ENCODE measurements at places on chromosomes 16 and 17.
A peak's percentile ranks its signal among the peaks of the same experiment; 100 is the strongest.

GRCh38 chr16:75617121-75617520 is 6.0 kb downstream of the ADAT1 start:
- DNase-seq, result no peak

DNA sequence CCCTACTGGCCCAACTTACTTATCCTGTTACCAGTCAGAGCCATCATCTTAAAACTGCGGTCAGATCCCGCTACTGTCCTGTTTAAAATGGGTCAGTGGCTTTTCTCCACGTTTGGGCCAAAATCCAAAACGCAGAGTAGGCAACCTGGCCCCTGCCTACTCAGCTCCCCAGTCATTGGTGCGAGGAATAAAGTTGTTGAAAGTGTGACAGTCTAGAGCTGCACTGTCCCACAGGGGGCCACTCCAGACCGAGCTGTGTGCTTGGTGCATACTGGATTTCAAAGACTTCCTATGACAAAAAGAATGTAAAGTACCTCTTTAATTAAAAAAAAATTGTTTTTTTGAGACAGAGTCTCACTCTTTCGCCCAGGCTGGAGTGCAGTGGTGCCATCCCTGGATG is 21.2 kb upstream of the LYRM9 start:
- no peak for DNase-seq

DNA sequence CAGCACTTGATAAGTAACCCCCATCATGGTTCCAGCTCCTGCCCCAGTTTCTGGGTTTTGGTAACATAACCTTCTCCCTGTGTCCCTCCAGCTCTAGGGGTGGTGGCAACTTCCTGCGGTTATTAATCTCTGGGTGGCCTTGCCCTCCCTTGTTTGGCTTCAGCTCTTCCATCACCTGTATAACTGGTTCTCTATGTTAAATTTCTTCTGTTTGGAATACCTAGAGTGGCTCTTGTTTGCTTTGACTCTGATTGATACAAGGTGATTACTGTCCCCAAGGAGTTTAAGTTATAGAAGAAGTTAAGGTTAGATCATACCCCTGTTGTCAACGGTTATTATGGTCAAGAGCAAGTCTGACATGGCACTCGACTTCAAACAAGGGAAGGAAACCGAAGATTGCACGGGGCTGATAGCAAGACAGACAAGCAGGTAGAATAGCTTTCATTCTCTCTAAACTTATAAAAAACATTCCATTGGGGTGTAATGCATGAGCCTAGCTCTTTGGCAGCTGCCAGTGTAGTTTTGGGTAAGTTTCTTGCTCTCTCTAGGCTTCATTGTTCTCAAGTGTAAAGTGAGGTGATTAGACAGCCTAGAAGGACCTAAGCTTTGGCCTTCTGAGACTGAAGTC is 11.0 kb upstream of the CCR7 start:
- DNase-seq, result no peak

DNA sequence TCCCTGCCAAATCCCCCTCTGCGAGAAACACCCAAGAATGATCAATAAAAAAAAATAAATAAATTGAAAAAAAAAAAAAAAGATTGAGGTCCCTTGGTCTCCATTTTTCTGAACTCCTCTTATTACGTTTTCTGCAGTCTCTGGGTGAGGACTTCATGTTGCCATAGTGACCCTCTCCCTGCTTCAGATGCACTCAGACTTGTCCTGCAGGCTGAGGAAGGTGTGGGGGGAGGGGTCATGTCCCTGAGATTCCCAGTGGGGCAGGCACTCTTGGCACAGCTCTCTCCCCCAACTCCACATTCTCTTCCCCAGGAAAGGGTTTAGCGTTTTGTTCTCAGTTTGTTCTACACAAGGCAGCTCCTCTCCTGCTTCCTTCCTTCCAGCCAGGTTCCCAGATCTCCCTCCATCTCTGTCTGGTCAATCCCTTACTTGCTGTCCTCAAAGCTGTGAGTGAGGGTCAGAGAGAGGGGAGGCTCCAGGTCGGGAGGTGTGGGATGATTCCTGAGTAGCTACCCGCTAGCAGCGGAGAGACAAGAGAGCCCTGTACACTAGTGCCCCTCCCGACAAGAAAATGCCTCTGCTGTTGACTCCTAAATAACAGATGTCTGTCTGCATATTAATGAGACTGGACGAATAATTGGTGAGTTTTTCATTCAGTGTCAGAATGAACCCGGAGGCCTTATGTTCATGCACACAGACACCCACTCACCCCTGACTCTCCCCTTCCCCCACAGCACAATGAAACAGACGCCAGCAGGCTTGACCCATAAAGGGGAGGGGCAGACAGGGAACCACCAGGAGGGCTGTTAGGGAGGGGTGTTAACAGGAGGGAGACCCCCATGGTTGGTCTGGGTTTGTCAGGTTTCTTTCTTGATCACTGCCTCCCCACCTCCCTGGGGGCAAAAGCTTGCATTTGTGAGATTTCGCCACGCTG is 9.2 kb downstream of the RND2 start:
- DNase-seq, result no peak

DNA sequence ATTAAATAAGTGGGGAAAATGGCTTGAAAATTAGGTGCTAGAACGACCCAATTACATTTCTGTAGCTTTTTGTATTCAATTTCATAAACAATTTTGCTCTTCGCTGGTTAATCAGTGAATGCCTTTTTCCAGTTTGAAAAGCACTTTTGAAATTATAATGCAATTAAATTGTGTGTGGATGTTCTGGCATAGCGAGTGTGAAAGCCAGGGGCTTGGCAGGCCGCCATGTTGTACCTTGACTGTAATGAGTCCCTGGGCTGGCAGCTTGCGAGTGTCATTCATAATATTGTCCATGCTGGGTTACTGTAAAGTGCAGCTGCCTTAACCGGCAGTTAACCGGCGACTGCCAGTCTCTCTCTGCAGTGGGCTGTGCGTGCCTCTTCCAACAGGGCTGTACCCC is 177.8 kb downstream of the CCDC182 start:
- no peak for DNase-seq

GRCh38 chr16:51245658-51245995 is 94.6 kb upstream of the SALL1 start:
- no peak for DNase-seq

GRCh38 chr16:64791756-64792155 is 330.1 kb downstream of the CDH11 start:
- DNase-seq, result peak; percentile 57

GRCh38 chr16:53092284-53092683 is 37.5 kb downstream of the CHD9 start:
- DNase-seq, result no peak

- DNase-seq, result no peak
These were observed 4.0 kb downstream of the UNC13D start for GRCh38 chr17:75839942-75840798.

GRCh38 chr16:81901484-81901883 is 109.8 kb downstream of the SDR42E1 start:
- DNase-seq, result peak; percentile 2

GRCh38 chr16:56401482-56401881 is 23.9 kb downstream of the AMFR start:
- DNase-seq, result no peak

- DNase-seq, result peak; percentile 15
These were observed 21.1 kb downstream of the KRT23 start for GRCh38 chr17:40916366-40916765.

GRCh38 chr17:58728798-58729197 is 26.9 kb upstream of the PPM1E start:
- DNase-seq, result no peak

DNA sequence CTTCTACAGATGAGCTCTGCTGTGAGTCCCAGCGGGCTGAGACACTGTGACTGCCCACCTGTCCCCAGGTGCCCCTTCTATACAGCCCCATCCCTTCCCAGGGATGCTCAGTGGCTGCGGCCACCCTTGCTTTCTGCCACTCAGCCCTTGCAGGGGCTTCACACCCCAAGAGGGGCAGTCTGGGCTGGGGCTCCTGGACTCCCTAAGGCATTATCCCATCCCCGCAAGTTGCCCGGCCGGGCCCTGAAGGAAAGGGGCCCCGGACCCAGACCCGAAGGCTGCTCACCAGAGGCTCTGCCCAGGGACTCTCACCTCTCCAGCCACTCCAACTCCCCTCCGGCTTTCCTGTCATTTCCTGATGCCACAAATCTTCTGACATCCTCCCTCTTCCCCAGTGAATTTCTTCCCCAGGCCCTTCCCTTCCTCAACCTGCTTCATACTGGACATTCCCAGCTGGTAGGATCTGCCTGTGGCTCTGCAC is 88.5 kb upstream of the TOB1 start:
- DNase-seq, result no peak

GRCh38 chr16:12613131-12613991 is 190.3 kb downstream of the CPPED1 start:
- DNase-seq, result peak; percentile 26

GRCh38 chr17:34177642-34178041 is 77.4 kb upstream of the CCL2 start:
- peak; percentile 21 for DNase-seq

DNA sequence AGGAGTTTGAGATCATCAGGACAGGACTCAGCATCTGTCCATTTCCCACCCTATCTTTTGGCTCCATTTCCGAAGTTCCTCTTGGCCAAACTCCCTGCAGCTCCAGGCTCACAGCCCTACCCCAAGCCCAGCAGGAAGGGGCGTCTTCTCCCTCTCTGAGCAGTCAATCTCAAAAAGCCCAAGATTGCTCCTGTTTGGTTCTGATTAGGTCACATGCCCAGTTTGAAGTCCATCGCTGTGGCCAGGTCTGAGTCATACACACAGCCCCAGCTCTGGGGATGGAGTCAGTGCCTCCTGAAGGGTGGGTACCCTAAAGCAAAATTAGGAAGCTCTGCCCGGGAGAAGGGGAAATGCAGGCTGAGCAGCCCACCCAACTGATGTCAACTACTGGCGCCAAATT is 23.9 kb downstream of the SNX20 start:
- DNase-seq, result no peak

GRCh38 chr17:1488826-1489270 is 3.6 kb downstream of the MYO1C start:
- DNase-seq, result no peak

DNA sequence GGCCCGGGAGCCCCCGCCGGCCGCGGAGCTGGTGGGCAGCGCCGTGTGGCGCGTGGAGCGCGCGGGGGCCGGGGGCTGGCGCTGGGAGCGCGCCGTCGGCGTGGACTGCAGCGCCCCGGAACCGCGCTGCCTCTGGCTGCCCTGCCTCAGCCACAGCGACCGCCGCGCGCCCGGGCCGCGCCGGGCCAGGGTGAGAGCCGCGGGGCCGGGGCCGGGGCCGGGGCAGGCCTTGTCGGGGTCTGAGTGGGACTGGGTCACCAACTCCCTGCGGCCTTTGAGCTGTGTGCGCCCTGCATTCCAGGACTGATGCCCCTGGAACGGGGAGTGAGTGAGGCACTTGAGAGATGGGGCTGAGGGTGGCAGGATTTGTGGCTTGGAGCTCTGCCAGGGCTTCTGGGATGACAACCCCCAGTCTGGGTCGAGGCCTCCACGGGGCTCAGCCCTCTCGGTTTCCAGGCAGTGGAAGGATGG is 25.7 kb downstream of the ARHGAP23 start:
- DNase-seq, result peak; percentile 76

DNA sequence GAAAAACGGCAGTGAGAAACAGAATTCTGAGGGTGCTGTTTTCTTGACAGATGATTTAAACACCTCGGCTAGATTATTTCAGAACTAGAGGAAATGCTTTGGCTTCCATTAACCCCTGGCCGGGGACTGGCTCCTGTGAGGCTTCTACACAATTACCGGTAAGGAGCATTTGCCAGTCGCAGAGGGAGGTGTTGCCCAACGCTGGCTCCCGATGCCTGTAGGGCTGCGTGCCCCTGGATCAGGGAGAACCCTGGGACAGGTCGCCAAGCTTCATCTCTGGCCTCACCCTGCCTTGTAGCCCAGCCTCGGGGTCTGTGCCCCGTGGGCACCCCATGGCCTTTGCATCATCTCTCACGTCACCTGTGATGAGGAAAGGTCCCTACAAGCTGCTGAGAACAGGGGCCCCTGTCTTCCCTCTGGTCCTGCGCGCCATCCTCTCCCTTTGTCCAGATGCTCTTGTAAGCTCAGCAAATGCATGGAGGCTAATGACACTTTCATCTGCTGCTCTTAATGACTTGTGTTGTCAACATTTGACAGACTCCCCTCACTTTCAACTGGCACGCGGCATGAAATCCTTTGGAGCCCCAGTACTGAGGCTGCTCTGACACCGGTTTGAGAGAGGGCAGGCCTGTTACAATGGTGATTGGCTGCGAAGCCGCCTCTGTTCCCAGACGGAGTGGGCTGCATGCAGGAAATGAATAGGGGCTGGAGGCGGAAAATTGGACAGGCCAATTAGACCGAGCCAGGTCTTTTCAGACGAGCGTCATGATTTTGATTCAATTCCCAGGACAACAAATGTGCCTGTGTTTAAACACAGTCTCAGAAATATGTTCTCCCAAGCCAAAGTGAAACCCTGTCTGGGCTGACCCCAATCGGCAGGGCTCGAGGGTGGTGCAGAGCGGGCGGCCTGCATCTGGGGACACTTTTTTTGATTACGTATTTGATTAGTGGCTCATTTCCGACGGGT is 85.5 kb upstream of the DOC2B start:
- no peak for DNase-seq

- DNase-seq, result no peak
These were observed 9.5 kb downstream of the HSD17B2 start for GRCh38 chr16:82044585-82044911.

- DNase-seq, result peak; percentile 73
These were observed 5.1 kb upstream of the GGT6 start for GRCh38 chr17:4565209-4566141.

DNA sequence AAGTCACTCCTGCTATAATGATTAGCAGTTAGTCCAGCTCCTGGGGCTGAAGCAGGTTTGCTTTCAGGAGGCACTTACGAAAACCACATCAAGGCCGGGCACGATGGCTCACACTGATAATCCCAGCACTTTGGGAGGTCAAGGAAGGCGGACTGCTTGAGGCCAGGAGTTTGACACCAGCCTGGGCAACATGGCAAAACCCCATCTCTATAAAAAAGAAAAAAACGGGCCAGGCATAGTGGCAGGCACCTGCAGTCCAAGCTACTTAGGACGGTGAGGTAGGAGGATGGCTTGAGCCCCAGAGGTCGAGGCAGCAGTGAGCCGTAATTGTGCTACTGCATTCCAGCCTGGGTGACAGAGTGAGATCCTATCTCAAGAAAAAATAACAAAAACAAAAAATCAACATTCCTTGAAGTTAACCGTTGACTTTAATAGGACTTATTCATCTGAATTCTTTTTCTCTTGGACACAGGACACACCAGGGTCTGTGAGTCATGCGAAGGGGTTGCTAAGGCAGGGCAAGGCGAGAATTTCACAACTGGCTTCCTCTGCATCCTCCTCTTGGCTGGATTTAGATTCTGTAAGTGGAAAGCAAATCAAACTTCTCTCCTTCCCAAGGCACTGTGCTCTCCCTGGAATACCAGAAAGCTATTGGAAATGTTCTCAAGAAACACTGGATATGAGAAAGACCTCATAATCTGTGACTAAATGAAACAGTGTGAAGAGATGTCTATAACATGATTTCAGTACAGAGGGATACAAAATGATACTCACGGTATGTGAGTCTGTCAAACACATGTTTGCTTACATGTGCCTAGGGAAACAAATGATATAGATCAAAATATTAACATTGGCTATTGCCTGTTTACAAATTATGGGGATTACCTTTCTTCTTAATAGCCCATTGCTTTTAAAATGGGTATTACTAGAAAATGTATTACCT is 99.5 kb downstream of the SYCE1L start:
- DNase-seq, result peak; percentile 98

All from fibroblast of skin of back (primary cell).